ENCODE measurements at places on chromosomes 16 and 17.

- no peak for DNase-seq
Measured at GRCh38 chr17:34996422-34997285, 16.3 kb downstream of the LIG3 start.

GRCh38 chr17:6661464-6661848, 9.9 kb downstream of the C17orf100 start:
- no peak for DNase-seq

- DNase-seq = no peak
Measured at GRCh38 chr17:9240659-9241370, 219.5 kb downstream of the NTN1 start.

DNA sequence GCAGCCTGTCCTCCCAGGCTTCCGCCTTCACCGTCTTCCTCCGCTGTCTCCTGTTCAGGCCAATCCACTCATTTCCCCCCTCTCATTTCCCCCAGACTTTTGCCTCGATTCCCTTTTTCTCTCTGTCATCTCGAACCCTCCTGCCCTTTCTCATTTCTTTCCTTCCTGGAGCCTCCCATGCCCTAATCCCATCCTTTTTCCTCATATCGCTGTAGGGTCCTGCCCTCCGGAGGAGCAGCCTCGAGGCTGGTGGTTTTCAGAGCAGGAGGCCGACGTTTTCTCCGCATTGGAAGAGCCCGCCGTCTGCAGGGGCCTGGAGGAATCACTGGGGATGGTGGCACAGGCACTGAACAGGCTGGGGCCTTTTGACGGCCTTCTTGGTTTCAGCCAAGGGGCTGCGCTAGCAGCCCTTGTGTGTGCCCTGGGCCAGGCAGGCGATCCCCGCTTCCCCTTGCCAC, 597 bp downstream of the OVCA2 start:
- no peak for DNase-seq

- no peak for DNase-seq
Measured at GRCh38 chr16:3194792-3195191, 6.8 kb downstream of the OR1F1 start.

- DNase-seq = no peak
Measured at GRCh38 chr16:26727848-26728247, 338.9 kb upstream of the C16orf82 start.

DNA sequence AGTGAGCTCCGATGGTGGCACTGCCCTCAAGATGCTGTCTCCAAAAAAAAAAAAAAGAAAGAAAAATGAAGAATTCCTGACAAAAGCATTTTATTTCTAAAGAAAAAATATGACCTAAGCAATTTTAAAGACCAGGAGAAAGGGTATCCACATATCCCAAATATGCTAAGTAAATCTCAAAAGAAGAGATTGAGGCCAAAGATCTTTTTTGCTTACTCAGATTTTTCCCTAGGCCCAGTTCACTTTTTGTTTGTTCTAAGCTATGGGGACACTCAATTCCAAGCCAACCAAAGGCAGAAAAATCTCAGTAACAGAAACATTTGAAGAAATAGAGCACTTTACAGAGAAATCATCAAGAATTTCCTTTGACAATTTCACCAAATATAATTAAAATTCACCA, 150.8 kb downstream of the SOX9 start:
- DNase-seq = no peak

- DNase-seq = no peak
Measured at GRCh38 chr16:85979605-85980004, 80.6 kb downstream of the IRF8 start.

- DNase-seq = no peak
Measured at GRCh38 chr17:76513306-76513692, 12.1 kb upstream of the RHBDF2 start.

GRCh38 chr16:83622010-83622409, 185.8 kb upstream of the HSBP1 start:
- no peak for DNase-seq

GRCh38 chr17:48549281-48549630, 4.3 kb upstream of the HOXB2 start:
- no peak for DNase-seq

DNA sequence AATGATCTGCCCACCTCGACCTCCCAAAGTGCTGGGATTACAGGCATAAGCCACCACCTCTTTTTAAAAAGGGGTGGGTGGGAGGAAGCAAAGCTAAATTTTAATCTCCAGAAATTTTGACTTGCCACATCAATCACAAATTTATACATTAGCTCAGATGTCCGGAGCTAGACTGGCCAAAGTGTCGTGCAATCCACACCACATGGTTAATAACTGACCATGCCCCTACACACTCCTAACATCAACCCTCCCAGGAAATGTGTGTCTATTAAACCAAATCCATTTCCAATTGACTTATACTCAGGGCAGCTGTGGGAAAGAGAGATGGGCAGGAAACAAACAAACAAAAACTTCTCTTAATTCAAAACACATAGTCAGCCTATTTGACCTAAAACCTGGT, 29.9 kb downstream of the SMURF2 start:
- DNase-seq = no peak

GRCh38 chr16:73230651-73231050, 182.7 kb upstream of the ZFHX3 start:
- DNase-seq = no peak
